Activated naive CD4-positive, alpha-beta T cell treated with Interleukin-2 at 50 U/mL for 16 hours (primary cell): ENCODE measurements at places on chromosomes 4 and X.

- DNase-seq: no peak
These were observed 10.4 kb downstream of the RELL1 start for GRCh38 chr4:37675587-37676290.

- no peak for DNase-seq
These were observed 342.7 kb upstream of the PABPC4L start for GRCh38 chr4:134544303-134544770.

- no peak for DNase-seq
These were observed 411 bp upstream of the GPRASP1 start for GRCh38 chrX:102650903-102651241.

- DNase-seq: no peak
These were observed 839 bp downstream of the QDPR start for GRCh38 chr4:17511051-17511450.

DNA sequence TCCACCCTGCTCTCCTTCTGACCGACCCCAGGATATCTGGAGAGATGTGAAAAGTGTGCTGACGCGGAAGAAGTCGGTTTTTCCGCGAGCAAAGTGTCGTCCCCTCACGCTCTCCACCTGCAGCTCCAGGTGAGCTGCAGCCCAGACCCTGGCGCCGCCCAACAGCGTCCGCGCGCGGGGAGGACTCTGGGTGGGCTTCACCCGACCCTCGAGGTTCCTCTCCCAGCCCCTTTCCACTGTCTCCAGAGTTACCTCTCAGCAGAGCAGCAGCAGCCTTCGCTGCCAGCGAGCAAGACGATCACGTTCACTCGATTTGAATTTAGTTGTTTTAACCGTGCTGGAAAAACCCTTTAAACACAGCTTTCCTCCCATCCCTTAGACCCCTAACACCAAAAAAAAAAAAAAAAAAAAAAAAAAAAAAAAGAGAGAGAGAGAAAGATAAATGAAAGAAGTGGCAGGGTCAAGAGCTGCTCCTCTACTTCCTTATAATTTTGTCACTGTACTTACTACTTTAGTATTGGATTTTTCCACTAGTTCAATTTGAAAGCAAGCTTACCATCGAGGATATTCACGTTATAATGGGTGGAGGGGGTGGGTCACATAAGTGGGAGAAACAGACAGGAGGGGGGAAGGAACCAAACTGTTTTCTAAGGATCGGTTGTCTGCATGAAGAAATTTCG lies 758 bp upstream of the NR3C2 start:
- DNase-seq: no peak

DNA sequence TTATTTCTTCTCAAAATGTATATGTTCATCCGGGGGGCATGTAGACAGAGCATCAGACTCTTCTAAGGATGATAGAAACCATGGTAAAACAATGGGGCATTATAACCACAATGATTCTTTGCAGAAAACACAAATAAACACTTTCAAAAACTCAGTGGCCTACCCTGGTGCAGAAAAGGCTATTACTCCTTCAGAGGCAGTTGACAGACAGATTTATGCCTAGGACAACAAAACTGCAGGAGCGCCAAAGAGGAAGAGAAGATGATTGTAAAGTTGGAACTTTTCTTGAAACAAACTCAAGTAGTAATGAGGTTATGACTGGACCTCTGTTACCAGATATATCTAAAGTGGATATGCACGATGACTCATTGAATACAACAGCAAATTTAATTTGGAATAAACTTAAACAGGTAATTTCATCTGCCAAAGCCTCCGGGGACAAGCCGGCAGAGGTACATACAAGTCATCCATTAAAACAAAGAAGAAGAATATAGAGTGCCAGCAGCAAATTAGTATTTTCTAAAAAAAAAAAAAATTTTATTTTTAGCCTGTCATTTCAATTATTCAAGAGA lies 1068.4 kb upstream of the INTU start:
- DNase-seq: no peak

- DNase-seq: no peak
These were observed 44.6 kb upstream of the LEF1 start for GRCh38 chr4:108213308-108213707.

- no peak for DNase-seq
These were observed 239.7 kb downstream of the RAB28 start for GRCh38 chr4:13244444-13244843.

DNA sequence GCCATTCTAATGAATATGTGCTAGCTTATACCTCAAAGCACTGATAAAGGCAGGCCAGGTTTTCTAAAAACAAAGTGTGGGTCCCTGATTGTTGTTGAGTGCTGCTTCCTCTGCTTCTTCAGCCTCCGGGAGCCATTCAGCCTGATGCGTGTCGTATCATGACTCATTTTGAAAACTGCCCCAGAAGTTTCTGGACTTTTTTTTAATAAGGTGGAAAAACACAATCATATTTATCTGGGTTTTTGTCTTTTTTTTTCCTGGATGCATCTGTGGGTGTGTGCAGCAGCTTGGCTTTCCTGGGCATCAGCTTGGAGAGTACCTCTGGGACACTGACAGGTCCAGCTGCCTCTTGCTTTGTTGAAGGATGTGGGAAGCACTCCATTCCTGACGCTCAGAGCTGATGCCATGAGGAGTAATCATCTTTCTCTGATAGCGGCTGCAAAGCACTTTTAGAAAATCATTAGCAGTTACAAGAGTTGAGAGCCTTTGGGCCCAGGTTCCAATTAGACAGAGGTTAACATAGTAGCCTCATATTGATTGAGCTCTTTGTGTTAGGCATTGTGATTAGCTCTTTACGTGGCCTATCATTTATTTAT lies 66.9 kb downstream of the PARM1 start:
- DNase-seq: no peak

- no peak for DNase-seq
These were observed 86.2 kb downstream of the PHEX start for GRCh38 chrX:22118161-22118830.

DNA sequence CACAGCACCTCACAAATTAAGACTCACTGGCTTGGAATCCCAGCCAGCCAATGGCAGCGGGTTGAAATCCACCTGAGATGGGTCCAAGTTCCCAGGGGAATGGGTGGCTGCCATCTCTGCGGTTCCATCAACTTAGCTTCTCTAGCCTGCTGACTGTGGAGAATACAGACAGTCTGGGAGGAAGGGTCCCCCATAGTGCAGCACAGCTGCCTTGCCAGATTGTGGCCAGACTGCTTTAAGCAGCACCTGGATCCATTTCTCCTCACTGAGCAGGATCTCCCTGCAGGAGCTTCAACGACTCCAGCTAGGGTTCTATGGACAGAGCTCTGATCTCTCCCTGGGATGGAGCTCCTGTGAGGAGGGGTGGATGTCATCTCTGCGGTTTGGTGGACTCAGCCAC lies 51.8 kb downstream of the DCK start:
- no peak for DNase-seq

DNA sequence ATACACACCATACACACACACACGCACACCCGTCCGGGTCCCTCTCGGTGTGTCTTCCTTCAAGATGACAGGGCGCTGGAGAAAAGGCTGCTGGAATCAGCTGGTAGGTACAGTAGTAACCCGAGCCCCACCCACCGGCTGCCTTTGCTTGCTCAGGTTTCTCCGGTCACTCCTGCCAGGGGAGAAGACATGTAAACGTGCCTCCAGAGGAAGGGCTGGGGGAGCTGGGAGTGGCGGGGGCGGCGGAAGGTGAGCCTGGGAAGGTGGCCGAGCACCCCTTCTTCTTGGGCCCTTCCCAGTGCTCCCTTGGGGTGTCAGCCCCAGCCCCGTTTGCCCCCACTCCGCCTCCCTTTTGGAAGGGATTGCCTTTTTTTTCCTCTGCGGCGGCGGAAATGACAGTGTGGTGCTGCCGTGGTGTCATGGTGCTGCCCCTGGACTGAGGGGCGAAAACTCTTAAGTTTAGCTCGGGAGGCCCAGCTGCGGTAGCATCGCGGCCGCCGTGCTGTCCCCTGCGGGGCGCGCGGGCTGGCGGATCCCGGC lies at the start of gene MID2:
Gene MID2 (plus strand): TSS at position 169 of the 540 bp plus-strand sequence. CDS start 561 bp downstream, outside the sequence.
- peak; percentile 59 for DNase-seq

- no peak for DNase-seq
These were observed 37.4 kb downstream of the MAML3 start for GRCh38 chr4:140116442-140117104.

- DNase-seq: no peak
These were observed 134.4 kb downstream of the PCDH7 start for GRCh38 chr4:30854531-30854930.

- no peak for DNase-seq
These were observed 66.6 kb upstream of the HS3ST1 start for GRCh38 chr4:11495291-11495690.

DNA sequence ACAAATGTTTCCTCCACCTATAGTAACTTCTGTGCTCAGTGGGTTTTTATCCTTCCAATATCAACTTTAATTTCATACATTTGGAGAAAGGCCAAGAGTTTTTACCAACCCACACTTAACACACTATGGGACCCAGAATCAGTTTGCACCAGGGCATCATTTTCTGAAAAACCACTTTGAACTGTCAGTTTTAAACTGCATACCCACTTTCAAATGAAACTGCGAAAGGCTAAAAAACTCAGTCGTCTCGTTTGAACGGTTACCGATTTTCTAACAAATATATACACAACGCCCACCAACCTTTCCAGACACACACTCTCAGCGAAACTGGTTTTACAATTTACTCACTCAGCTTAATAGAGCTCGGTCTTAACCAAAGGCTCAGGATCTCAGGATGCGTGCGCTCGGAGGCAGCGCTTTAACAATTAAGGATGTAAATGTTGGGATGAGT lies 376 bp downstream of the ABCG2 start:
- DNase-seq: peak; percentile 43

- peak; percentile 10 for DNase-seq
These were observed 170.7 kb downstream of the SLIT2 start for GRCh38 chr4:20422398-20422797.

DNA sequence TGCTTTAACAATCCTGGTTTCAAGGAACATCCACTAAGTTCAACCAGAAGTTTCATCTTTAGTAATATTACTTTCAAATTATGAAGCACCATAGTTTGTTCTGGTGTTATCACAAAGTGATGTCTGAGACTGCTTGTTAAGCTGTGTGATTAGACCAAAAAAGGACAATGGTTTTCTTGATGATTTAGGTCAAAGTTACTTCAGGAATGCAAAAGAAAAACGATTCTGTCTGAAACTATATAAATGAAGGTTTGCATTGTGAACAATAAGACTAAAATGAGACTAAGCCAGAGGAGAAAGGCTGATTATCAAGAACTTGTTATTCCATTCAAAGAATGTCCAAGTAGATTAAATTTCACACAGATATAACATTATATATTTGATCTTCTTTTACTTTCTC lies 122.4 kb upstream of the ETNPPL start:
- DNase-seq: no peak

DNA sequence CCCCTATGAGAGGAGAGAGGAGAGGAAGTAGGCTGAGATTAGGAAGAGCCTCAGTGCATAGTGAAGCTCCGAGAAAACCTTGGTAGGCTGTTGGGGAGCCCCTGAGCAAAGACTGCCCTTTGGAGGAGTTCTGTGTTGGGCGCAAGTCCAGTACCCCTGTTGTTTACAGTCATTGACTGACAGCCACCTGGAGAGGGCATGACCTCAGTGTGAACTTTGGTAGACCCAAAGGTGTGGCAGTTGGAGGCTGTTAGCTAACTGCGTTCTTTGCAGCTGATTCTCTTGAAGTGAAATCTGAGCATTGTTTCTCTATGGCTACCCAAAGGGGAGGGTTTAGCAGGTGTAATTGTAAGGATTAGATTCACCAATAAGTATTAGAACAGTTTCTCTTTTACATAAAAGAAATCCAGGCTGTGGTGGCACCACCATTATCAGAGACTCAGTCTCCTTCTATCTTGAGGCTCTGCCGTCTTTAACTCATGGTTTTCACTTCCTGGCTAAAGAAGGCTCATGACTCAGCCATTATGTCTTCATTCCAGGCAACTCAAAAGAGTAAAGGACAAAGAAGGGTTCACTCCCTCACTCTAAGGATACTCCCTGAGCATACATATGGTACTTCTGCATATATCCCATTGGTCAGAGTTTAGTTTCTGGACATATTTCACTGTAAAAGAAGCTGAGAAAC lies 33.4 kb downstream of the ANXA3 start:
- DNase-seq: no peak

DNA sequence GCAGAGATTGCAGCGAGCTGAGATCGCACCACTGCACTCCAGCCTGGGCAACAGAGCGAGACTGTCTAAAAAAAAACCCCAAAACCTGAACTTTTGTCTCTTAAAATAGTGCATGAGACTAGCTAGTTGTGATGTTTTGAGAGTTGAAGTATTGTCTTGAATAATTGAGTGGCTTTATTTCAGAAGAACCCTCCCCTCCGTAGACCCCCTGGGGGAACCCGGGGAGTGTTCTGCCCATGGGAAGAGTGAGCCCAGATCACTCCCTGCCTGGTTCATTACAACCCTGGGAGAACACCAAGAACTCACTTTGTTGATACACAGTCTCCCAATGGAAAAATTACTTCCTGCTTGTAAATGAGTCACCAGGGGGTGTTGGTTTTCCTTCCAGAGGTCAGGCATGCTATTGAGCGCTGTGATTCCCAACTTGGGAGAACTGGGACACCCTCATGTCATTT lies 65.3 kb upstream of the SHISA3 start:
- DNase-seq: no peak

- no peak for DNase-seq
These were observed 33.4 kb upstream of the SPON2 start for GRCh38 chr4:1205586-1206298.

DNA sequence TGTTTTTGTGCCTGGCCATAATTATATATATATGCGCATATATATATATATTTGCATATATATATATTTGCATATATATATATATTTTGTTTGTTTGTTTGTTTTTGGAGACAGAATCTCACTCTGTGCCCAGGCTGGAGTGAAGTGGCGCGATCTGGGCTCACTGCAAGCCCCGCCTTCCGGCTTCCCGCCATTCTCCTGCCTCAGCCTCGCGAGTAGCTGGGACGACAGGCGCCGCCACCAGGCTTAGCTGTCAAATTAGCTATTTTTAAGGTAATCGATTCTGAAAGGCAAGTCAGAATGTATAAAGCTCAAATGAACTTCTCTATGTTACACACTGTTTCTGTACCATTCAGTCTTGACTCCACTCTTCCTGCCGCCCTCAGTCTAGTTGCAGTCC lies 273.3 kb downstream of the TRIML1 start:
- no peak for DNase-seq

- no peak for DNase-seq
These were observed 8.1 kb downstream of the RAPGEF2 start for GRCh38 chr4:159110961-159111360.

DNA sequence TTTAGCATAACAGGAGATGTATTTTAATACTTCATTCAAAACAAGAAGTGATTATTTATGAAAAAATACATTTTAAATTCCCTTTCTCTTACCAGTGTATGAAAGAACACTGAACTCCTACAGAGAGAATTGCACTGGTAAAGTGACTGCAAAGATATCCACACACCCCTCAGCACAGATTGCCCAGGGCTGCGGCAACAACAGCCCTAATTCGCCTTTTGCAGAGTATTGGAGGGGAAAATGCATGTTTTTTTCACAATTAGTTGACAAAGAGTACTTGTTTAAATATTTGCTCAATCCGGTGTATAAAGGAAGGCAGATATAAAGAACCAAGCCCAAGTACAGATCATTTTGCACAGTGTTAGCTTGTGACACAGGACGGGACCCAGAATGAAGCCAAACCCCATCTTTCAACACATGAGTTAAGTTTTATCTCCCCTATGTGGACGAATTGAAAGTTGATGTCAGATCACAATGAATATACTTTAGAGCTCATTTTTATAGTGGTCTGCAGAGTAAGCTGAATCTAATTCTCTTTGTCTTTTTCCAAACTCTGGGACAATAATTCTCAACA lies 551.4 kb upstream of the IGFBP7 start:
- no peak for DNase-seq
